Activated CD4-positive, alpha-beta memory T cell treated with anti-CD3 and anti-CD28 coated beads, Interleukin-2, amount 10 ng/mL, durations not matched to agents 7 days and 5 days (primary cell): ENCODE measurements at places on chromosomes 12 and 14. TPM values are rescaled to one million over a fixed set of nuclear protein-coding genes. Genes with fewer than 3 reads are reported as not detected.

Gene PPP1R13B
- total RNA-seq = 10.7 TPM

Gene PLD4
- total RNA-seq = not detected

Gene LEMD3
- 35.4 TPM for total RNA-seq

Gene HNRNPC
- 689 TPM for total RNA-seq

Gene KIF26A
- 7.9 TPM for total RNA-seq

Gene LRFN5
- total RNA-seq = not detected

Gene ACAD10
- total RNA-seq = 28.5 TPM

Gene USP30
- total RNA-seq = 6.9 TPM

Gene TBX3
- not detected for total RNA-seq

Gene TGFB3
- total RNA-seq = 2.1 TPM

Gene SYCP3
- total RNA-seq = 0.30 TPM

Gene CLEC6A
- total RNA-seq = not detected
